ENCODE measurements at places on chromosomes 5 and 9.

- DNase-seq, result no peak
Measured at GRCh38 chr5:134813407-134813806, 32.4 kb upstream of the C5orf24 start.

GRCh38 chr9:5688109-5688508 lies 59.2 kb downstream of the RIC1 start:
- DNase-seq, result no peak

GRCh38 chr5:181031716-181032115 lies 8.3 kb upstream of the BTNL9 start:
- DNase-seq, result no peak

GRCh38 chr9:20397348-20397747 lies 225.0 kb downstream of the MLLT3 start:
- no peak for DNase-seq

GRCh38 chr5:58770136-58770535 lies 187.3 kb downstream of the RAB3C start:
- no peak for DNase-seq

GRCh38 chr5:57831932-57832331 lies 349.3 kb upstream of the ACTBL2 start:
- no peak for DNase-seq

GRCh38 chr9:19160085-19160484 lies 32.8 kb upstream of the PLIN2 start:
- no peak for DNase-seq

- DNase-seq, result no peak
Measured at GRCh38 chr9:107219486-107220077, 63.5 kb upstream of the RAD23B start.

GRCh38 chr5:147391781-147392180 lies 118.1 kb downstream of the DPYSL3 start:
- no peak for DNase-seq

DNA sequence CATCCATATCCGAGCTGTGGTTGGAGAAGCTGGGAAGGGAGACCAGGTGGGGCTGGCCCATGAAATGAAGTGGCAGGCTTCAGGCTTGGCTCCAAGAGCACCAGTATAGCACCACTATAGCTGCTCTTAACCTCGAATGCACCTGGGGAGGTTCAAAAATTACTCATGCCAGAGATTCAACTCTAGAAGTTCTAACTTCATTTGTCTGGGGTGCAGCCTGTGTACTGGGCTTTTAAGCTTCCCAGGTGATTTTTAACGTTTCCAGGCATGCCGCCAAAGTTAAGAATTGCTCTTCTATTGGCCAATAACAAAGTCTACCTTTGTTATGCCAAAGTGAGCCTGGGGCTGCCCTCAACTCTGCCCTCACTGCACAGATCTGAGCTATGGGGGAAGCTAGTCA lies 458 bp downstream of the PRSS3 start:
- DNase-seq, result no peak

- no peak for DNase-seq
Measured at GRCh38 chr9:83649515-83649914, 26.6 kb downstream of the IDNK start.
